ENCODE measurements at places on chromosomes 6 and 20.

GRCh38 chr6:139271056-139271455, 20.7 kb downstream of the TXLNB start:
- DNase-seq, result no peak

GRCh38 chr6:141388666-141389065, 744.1 kb upstream of the GJE1 start:
- no peak for DNase-seq

GRCh38 chr6:141443032-141443431, 689.7 kb upstream of the GJE1 start:
- no peak for DNase-seq

GRCh38 chr6:44674226-44675155, 287.0 kb downstream of the CDC5L start:
- DNase-seq, result no peak

DNA sequence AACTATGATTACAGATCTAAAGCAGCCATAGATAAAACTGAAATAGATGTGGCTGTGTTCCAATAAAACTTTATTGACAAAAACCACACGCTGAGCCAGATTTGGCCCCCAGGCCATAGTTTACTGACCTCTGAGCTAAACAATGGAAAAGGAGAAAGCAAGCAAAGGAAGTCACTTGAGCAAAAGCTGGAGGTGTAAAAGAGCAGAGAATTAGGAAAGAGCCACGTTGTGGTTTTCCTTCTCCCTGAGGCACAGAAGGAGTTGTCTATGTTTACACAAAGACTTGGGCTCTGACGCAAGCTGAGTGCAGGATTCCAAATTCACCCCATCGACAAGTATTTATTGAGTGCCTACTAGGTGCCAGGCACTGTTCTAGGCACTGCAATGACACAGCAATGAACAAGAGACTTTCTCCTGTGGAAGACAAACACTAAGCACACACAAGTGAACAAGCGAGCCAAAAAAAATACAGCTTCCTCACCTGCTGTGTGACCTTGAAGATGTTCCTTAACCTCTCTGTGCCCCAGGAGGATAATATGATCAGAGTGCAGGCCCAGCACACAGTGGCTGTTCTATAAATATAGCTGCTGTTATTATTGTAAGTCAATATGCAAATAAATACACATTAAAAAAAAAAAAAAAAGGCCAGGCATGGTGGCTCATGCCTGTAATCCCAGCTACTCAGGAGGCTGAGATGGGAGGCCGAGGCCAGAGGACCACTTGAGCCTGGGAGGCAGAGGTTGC, 75.4 kb upstream of the PTPN1 start:
- DNase-seq, result no peak

- no peak for DNase-seq
These were observed 20.7 kb upstream of the SH3BGRL2 start for GRCh38 chr6:79610306-79611009.

DNA sequence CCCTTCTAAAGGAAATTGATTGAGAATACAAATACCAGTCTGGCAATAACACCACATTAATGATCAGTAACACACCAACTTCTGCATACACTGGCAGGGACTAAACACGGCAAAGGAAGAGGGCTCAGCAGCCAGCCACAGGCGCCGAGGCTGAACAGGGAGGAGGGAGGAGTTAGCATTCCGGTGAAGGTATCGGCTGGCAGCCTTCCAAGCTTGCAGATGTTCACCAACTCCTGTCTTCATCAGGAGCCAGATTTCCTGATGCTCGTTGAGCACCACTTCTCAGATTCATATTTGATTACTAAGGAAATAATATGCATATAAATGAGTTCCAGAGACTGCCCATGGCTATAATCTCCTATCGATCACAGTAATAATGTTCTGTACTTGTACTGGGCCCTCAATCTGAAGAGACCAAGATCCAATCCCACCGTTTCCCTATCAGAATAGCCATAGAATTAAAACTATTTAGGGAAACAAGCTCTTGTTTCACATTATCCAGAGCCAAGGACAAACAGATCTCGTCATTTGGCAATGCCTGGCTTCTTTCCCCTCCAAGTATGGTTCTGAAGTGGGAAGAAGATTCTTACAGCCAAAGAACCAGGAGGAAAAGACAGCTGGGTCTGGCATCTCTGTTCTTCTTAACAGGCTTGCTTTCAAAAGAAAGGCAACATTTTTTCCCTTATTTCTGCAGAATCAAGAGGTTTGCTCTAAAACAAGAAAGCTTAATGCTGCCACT, 42.2 kb downstream of the GFOD1 start:
- DNase-seq, result no peak

GRCh38 chr6:149211046-149211571, 106.4 kb upstream of the TAB2 start:
- no peak for DNase-seq

DNA sequence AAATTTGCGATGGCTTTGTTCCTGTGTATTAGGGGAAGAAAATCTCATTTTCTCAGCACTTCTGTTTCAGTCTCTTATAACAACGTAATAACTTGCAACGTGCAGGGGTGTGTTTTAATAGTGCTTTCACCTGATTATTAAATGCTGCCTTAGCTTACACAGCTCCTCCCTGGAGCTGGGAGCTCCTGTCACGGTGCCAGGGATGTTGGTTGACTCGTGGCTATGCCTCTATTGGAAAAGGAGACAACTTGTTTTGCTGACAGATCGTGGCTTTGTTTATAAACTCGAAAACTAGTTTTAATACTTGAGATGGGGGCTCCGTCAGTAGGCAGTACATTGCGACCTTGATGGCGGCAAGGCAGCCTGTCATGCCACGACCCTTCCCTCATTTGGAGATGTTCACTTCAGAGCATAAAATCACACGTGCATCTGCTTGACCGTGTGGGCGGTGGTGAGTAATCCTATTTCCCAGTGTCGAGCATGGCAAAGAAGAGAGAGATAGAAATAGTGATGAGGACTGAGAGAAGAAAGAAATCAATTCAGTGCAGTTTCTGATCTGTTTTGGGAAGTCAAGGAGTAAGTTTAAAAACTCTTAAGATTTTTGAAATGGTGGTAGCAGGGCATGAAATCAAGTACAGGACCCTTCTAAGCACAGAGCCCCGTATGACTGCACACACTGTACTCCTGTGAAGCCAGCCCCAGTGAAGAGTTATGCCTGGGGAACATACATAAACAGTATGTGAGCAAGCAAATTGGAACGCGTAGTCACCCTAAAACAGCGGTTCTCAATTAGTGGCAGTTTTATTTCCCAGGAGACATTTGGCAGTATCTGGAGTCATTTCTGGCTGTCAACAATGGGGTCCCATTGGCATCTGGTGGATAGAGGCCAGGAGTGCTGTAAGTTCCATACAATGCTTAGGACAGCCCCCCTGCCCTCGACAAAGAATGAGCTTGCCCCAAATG, 147.2 kb downstream of the DOK5 start:
- no peak for DNase-seq

- no peak for DNase-seq
These were observed 19.6 kb downstream of the RRBP1 start for GRCh38 chr20:17662333-17663039.

DNA sequence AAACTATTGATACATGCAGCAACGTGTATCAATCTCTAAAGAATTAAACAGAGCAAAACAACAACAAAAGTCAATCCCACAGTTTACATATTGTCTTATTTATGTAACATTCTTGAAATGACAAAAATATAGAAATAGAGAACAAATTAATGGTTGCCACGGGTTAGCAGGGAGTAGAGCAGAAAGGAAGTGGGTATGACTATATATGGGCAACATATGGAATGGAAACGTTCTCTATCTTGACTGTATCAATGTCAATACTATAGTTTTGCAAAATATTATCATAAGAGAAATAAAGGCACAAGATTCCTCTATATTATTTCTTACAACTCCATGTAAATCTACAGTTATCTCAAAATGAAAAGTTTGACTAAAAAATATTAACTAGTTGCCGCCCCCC, 12.8 kb downstream of the AK9 start:
- no peak for DNase-seq

- no peak for DNase-seq
These were observed 61.6 kb downstream of the SNAP25 start for GRCh38 chr20:10280018-10280908.

- DNase-seq, result no peak
These were observed 169.1 kb downstream of the MAFB start for GRCh38 chr20:40519918-40520317.

GRCh38 chr6:98941319-98941718, 6.4 kb downstream of the FBXL4 start:
- DNase-seq, result no peak

GRCh38 chr6:9292975-9293374, 857.6 kb upstream of the SLC35B3 start:
- DNase-seq, result no peak

- DNase-seq, result no peak
These were observed 109.8 kb upstream of the SGK1 start for GRCh38 chr6:134427721-134428120.

DNA sequence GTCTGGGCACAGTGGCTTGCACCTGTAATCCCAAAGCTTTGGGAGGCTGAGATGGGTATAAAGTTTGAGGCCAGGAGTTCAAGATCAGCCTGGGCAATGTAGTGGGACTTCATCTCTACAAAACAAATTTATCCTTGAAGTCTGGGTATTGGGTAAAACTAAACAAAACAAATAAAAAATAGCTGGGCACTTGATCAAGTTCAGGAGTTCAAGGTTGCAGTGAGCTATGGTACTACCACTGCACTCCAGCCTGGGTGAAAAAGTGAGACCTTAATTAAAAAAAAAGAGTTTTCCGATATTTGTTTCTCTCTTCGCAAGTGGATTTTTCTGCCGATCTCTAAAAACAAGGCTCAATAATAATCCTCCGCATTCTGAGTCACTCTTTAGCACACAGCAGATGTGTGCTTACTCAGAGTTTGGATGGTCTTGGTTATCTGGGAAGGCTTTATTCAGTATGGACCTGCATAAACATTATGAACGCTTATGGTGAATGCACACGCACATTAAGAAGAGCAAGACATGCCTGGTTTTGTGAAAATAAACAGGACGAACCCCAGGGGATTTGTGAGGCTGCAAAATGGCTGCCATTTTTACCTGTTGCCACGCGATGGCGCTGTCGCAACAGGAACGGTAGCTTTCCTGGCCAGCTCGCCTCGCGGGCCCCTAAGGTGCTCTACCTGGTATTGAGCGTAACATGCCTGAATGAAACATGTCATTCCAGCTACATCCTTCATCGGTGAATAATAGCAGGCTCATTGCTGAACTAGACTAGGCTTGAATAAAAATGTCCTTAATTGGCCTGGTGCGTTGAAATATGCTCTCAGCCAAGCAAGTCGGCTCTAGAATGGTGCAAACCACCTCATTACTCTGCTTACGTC, 6.0 kb downstream of the OPN5 start:
- DNase-seq, result no peak

DNA sequence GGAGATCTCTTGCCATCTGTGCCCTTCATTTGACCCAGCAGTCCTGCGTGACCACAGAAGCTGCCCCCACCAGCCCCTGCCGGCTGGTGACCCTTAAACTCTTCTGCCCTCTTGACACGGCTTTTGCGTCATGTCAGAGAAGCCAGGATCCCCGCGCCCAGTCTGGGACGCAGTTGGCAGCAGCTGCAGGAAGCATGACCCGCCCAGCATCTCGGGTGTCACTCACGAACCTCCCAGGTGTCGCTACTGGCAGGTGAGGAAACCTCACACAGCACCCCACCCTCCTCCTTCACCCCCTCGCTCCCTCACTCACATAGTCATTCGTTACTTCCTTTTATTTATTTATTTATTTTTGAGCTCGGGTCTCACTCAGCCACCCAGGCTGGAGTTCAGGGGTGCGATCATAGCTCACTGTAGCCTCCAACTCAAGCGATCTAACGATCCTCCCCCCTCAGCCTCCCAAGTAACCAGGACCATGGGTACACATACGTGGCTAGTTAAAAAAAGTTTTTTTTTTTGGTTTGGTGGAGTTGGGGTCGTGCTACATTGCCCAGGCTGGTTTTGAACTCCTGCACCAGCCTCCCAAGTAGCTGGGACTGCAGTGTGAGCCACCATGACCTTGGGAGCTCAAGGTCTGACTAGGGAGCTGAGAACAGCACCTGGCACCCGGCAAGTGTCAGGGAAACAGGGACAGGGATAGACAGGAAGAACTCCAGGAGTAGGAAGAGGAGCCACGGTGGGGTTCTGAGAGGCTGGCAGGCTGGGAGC, 14.1 kb upstream of the SPDEF start:
- no peak for DNase-seq

DNA sequence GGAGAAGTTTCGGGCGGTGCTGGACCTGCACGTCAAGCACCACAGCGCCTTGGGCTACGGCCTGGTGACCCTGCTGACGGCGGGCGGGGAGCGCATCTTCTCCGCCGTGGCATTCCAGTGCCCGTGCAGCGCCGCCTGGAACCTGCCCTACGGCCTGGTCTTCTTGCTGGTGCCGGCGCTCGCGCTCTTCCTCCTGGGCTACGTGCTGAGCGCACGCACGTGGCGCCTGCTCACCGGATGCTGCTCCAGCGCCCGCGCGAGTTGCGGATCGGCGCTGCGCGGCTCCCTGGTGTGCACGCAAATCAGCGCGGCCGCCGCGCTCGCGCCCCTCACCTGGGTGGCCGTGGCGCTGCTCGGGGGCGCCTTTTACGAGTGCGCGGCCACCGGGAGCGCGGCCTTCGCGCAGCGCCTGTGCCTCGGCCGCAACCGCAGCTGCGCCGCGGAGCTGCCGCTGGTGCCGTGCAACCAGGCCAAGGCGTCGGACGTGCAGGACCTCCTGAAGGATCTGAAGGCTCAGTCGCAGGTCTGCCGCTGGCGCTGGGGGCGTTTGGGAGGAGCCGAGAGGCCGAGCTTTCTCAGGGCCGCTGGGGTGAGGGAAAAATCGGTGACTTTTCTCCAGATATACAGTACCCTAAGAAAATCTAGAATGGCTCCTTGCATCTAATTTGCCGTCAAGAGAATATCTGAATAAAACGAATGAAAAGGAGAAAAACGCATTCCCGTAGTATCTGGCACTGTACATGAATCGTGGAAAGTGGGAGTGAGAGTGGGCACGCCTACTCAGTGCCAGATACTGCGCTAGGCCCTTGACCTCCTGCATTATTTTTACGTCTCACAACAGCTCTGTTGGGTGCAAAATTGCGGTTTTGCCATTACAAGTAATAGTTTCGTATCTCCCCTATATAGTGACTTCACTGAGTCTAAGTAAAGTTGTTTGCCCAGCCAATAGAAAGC, 1.0 kb downstream of the CALHM6 start:
- DNase-seq, result no peak

DNA sequence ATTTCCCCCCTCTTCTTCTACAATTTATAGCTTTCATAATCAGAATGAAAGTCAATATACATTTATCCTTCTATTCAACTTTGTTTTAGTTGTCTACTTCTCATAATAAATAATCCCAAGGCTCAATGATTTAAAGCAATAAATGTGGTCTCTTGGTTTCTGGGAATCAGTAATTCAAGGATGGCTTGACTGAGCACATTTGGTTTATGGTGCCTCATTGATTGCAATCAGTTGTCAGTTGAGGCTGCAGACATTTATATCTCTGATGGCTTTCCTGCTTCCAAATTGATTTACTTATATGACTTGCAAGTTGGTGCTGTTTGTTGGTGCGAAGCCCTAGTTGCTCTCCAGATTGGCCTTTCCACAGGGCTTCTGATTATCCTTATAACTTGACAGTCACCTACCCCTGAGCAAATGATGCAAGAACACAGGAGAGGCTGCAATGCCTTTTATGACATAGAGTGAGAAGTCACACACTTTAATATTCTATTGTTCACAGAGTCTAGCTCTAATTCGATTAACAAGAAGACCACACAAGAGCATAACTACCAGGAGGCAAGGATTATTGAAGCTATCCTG, 2.7 kb upstream of the CRISP1 start:
- DNase-seq, result no peak

Data from D721Med (cell line).